ENCODE measurements at places on chromosomes 16 and 17. TPM values are rescaled to one million over a fixed set of nuclear protein-coding genes. Genes with fewer than 3 reads are reported as not detected.

The TEX19 gene
- not detected for total RNA-seq

The METRNL gene
- total RNA-seq, result 6.6 TPM

The SMIM5 gene
- 0.22 TPM for total RNA-seq

DNA sequence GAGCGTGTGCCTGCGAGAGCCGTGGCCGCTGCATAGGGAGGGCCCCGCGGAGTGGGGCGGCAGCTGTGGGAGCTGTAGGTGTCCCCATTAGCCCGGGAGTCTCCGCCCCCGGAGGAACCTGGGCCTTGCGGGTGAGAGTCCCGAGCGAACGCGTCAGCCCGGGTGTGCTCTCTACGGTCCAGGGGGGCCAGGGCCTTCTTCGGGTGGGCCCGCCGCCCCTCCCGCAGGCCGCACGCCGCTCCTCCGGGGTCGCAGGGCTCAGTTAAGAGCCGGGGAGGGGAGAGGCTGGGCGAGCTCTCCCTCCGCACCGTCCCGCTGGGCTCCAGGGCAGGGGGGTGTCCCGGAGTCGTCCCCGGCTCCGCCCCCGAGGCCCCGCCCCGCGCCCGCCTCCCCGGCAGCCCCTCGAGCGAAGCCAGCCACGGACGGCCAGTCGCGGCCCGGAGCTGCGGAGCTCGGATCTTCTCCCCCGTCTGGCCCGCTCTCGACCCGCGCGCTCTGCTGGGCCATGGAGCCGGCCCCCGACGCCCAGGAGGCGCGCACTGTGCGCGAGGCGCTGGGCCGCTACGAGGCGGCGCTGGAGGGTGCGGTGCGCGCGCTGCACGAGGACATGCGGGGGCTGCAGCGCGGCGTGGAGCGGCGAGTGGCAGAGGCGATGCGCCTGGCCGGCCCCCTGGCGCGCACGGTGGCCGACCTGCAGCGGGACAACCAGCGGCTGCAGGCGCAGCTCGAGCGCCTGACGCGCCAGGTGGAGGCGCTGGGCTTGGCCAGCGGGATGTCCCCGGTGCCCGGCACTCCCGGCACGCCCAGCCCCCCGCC, at the start of gene SMTNL2:
Gene SMTNL2, plus strand, starts transcription at position 429 of the 816 bp plus-strand sequence. Its CDS starts 77 bp downstream, at position 506.
- H3K27ac ChIP-seq, result peak within 1 kb of the TSS; percentile 97
- DNase-seq, result peak; percentile 88
- H3K36me3 ChIP-seq, result peaks cover 3% of the 10 kb centered on the region
- peaks cover 28% of the 10 kb centered on the region for H3K4me1 ChIP-seq
- H3K27me3 ChIP-seq, result no peaks in the 10 kb centered on the region

GRCh38 chr17:44038604-44039011, 23.8 kb upstream of the TMEM101 start:
- peak overlapping the region; percentile 86 for H3K27ac ChIP-seq
- peak; percentile 75 for DNase-seq
- H3K4me1 ChIP-seq, result peaks cover 40% of the 10 kb centered on the region
- H3K27me3 ChIP-seq, result no peaks in the 10 kb centered on the region

DNA sequence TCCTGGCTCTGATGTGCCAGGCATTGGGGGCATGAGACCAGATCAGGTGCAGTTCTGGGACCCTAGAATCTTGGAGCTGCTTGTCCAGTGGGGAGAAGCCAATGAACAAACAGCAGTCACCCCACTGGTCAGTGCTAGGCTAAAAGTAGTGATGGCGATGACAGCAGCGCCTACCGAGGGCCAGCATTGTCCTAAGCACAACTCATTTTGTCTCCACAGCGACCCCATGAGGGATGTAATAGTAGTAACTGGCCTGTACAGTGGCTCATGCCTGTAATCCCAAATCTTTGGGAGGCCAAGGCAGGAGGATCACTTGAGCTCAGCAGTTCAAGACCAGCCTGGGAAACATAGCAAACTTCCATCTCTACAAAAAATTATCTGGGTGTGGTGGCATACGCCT, 6.2 kb downstream of the SMCR8 start:
- no peaks in the 10 kb centered on the region for H3K27me3 ChIP-seq
- no peak overlapping the region for H3K27ac ChIP-seq
- H3K4me1 ChIP-seq, result peaks cover 45% of the 10 kb centered on the region
- H3K4me3 ChIP-seq, result no peak overlapping the region
- DNase-seq, result no peak
- no peaks in the 10 kb centered on the region for H3K36me3 ChIP-seq

- H3K27me3 ChIP-seq, result no peaks in the 10 kb centered on the region
- H3K36me3 ChIP-seq, result peaks cover 69% of the 10 kb centered on the region
- no peak overlapping the region for H3K4me3 ChIP-seq
- H3K27ac ChIP-seq, result no peak overlapping the region
Observed at GRCh38 chr16:15618392-15618791, 24.6 kb downstream of the MARF1 start.

- H3K36me3 ChIP-seq, result no peaks in the 10 kb centered on the region
- H3K27ac ChIP-seq, result peak overlapping the region; percentile 69
- DNase-seq, result peak; percentile 63
- H3K4me3 ChIP-seq, result no peak overlapping the region
- peaks cover 13% of the 10 kb centered on the region for H3K4me1 ChIP-seq
- no peaks in the 10 kb centered on the region for H3K27me3 ChIP-seq
Observed at GRCh38 chr16:56985288-56985961, 3.9 kb upstream of the NLRC5 start.

DNA sequence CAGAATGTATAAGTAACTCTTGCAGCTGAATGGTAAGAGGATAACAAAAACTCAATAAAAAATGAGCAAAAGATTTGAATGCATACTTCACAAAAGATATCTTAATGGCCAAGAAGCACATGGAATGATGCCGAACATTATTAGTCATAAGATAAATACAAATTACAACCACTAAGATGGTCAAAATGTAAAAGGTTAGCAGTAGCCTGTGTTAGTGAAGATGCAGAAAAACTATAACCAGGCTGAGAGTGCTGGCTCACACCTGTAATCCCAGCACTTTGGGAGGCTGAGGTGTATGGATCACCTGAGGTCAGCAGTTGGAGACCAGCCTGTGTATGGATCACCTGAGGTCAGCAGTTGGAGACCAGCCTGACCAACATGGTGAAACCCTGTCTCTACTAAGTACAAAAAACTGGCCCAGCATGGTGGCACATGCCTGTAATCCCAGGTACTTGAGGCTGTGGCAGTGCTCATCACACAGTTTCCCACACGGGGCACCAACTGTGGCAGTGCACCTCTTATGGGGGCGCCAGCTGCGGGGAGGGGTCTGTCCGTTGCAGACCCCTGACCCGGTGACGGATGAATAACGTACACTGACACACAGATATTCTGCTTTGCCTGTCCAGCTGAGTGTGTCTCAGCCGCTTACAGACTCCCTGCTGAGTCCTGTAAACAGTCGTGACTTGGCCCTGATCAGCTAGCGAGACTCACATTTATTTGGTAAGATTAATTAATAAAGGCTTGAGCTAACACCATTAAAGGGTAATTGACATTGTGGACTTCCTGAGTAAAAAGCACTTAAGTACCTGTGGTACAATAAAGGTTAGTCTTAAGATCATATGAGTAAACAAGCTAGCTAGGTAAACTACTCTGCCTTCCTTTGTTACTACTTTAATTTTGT, 45.7 kb upstream of the FAM20A start:
- no peak overlapping the region for H3K4me3 ChIP-seq
- H3K4me1 ChIP-seq, result no peaks in the 10 kb centered on the region
- H3K27ac ChIP-seq, result no peak overlapping the region
- H3K36me3 ChIP-seq, result no peaks in the 10 kb centered on the region
- H3K27me3 ChIP-seq, result no peaks in the 10 kb centered on the region

GRCh38 chr16:83878838-83879237, 20.1 kb upstream of the MLYCD start:
- H3K27me3 ChIP-seq, result no peaks in the 10 kb centered on the region
- no peak overlapping the region for H3K27ac ChIP-seq
- no peaks in the 10 kb centered on the region for H3K36me3 ChIP-seq
- H3K4me3 ChIP-seq, result no peak overlapping the region

GRCh38 chr17:71413935-71414334, 706.9 kb upstream of the SOX9 start:
- no peaks in the 10 kb centered on the region for H3K4me1 ChIP-seq
- H3K27ac ChIP-seq, result no peak overlapping the region
- no peaks in the 10 kb centered on the region for H3K36me3 ChIP-seq

DNA sequence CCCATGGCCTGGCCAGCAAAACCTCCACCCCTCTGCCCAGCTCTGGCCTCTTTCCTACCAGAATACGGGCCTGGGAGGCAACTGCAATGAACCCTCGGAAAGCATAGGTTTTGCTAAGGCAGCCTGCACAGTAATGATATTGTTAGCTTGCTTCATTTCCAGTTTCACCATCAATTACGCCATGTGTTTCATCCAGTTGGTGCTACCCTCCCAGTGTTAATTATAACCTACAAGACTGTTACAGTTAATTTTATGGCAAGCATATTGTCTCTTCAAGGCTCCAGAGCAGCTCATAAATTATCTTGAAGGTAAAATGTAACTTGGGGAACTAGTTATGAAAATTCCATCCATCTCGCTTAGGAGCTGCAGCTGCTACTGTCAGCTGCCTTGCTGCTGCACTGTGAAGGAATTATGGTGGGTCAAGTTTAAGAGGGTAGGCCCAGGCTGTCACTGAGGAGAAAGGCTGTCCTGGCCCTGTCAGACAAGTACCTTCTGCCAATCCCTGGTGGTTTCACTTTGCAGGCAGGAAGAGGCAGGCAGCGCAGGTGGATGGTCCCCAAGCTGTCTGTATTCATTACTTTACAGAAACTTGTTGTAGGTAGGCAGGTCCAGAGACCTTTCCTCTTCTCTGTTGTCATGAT, 242.9 kb downstream of the FTO start:
- no peak for DNase-seq
- H3K27ac ChIP-seq, result peak overlapping the region; percentile 29
- H3K4me3 ChIP-seq, result no peak overlapping the region
- H3K36me3 ChIP-seq, result no peaks in the 10 kb centered on the region

DNA sequence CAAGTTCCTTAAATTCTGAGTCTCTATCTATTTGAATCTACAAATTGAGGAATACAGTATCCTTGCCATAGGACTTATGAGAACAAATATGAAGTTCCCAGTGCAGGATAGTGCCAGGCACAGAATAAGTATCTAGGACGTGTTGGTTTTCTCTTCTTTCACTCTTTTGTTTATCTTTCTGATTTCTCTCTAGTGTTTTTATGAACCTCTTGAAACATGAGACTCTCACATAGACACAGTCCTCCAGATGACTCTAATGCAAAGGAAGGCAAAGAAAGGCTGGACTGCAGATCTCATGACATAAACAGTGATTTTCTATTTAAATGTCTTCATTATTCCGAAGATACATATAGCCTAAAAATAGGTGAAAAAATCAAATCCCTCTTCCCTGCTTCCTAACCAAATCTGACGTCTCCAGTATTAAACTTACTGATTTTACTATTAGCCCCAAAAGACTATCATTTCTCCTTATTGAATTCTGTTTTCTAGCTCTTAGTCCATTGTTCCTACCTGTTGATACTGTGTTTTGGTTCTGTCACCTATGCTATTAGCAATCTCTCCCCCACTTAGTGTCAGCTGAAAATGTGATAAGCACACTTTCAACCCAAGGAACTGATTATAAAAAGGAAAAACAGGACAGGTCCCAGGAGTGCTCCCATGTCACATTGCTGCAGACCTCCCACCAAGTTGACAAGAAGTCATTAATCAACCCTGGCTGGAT, 24.9 kb upstream of the ADAMTS18 start:
- no peak overlapping the region for H3K4me3 ChIP-seq
- H3K4me1 ChIP-seq, result no peaks in the 10 kb centered on the region
- no peaks in the 10 kb centered on the region for H3K36me3 ChIP-seq
- no peak for DNase-seq
- H3K27me3 ChIP-seq, result no peaks in the 10 kb centered on the region

GRCh38 chr16:75265911-75266701, 14.7 kb upstream of the BCAR1 start:
- H3K4me3 ChIP-seq, result peak overlapping the region; percentile 96
- peak; percentile 70 for DNase-seq
- H3K27me3 ChIP-seq, result no peaks in the 10 kb centered on the region
- H3K4me1 ChIP-seq, result peaks cover 56% of the 10 kb centered on the region
- no peaks in the 10 kb centered on the region for H3K36me3 ChIP-seq

DNA sequence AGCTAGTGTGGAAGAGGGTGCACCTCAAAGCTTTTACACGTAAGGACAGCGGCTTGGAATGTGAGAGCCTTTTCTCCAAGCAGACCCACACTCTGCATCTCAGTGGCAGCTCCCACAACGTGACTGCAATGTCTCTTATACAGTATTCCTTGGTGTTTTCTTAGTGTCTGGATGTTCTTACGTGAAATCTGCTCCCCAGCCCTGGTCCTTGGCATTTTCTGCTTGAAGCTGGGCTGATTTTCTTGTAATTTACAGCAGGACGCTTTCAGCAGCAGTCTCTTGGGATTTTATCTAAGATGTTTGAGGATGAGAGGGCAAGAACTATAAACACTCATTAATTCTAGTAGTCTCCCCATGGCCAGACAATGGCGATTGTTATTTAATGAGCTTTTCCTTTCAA, 12.1 kb upstream of the POLR3E start:
- peaks cover 59% of the 10 kb centered on the region for H3K36me3 ChIP-seq
- no peak overlapping the region for H3K4me3 ChIP-seq
- H3K27me3 ChIP-seq, result no peaks in the 10 kb centered on the region
- DNase-seq, result no peak
- no peak overlapping the region for H3K27ac ChIP-seq
- H3K4me1 ChIP-seq, result no peaks in the 10 kb centered on the region

DNA sequence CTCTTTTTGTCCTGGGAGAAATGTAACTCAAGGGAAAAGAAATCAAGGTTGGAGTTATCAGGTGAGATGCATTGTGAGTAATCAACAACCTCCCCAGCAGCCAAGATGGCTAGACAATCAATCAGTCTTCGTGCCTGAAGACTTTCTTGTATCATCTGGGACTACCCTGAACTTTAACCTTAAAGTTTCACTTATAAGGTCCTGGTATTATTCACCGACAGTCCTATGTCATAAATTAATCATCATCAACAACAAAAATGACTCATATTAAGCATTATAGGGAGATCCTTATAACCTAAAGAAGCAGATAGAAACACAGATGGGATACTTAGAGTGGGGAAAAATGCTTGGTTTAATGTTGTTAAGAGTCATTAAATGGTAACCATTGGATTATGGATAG, 7.7 kb upstream of the TEKT3 start:
- H3K4me3 ChIP-seq, result no peak overlapping the region
- H3K27me3 ChIP-seq, result no peaks in the 10 kb centered on the region
- no peaks in the 10 kb centered on the region for H3K36me3 ChIP-seq
- no peak overlapping the region for H3K27ac ChIP-seq
- H3K4me1 ChIP-seq, result no peaks in the 10 kb centered on the region
